ENCODE measurements at places on chromosomes 2 and 18. TPM values are rescaled to one million over a fixed set of nuclear protein-coding genes. Genes with fewer than 3 reads are reported as not detected.

DNA sequence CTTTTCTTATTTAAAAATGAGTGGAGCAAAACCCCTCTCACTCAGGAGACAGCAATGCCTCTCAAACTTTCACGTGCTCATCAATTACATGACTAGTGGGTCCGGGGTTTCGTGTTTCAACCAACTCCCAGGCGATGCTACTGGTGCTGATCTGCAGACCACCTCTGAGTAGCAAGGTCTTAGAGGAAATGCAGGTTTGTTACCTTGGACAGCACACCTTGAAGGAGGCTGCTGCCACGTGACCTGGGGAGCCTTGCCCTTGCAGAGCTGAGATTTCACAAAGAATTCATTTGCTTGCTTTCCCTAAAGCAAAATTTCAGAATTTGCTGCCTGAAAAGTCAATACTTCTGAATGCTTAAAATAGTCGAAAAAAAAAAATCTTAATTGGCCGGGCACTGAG, 32.4 kb downstream of the SMIM21 start:
- H3K27ac ChIP-seq, result no peak overlapping the region
- no peaks in the 10 kb centered on the region for H3K36me3 ChIP-seq
- no peaks in the 10 kb centered on the region for H3K27me3 ChIP-seq
- H3K4me3 ChIP-seq, result no peak overlapping the region

DNA sequence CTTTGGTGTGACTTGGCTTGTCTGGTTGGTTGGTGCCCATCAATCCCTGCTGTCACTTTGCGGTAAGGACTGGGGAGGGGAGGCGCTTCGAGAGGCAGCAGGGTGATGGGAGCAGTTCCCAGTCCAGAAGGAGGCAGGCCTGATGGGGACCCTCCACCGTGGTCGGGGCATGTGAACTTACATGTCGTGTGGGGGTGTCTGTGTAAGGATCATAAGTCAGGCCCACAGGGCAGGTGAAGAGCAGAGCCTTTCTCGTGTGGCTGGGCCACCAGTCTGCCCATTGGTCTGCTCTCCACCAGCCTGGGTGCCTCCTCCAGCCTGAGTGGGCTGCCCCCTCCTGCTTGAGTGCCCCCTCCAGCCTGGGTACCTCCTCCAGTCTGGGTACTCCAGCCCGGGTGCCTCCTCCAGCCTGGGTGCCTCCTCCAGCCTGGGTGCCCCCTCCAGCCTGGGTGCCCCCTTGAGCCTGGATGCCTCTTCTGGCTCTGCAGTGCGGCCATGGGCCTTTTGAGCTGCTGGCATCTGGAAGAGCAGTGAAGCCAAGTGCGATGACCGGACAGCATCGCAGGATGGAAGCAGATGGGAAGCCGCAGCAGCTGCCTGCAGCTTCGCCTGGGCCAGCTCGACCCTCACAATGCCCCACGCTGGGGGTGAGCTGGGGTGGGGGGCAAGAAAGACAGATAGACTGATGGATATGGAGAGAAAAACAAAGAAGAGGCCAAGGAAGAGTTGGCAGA, 25.0 kb downstream of the ATOH8 start:
- no peaks in the 10 kb centered on the region for H3K36me3 ChIP-seq
- DNase-seq, result no peak
- no peak overlapping the region for H3K27ac ChIP-seq
- H3K4me3 ChIP-seq, result no peak overlapping the region
- H3K27me3 ChIP-seq, result peaks cover 3% of the 10 kb centered on the region

DNA sequence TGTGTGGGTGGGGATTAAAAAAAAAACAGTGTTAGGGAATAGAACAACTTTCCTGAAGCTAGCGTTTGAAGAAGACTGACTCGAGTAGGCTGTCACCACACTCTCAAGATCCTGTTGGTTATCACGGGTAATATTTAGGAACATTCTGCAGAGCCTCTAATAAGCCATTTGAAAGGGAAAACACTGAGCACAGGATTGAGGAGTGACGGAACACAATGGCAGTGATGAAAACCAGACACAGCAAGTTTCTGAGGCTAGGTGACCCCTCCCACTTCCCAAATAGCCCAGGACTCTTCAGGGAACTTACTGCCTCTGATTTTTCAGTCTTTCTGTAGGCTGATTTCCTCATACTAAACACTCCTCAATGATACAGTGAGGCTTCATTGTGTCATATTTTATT, 88.2 kb upstream of the TMEM200C start:
- H3K27me3 ChIP-seq, result peaks cover 10% of the 10 kb centered on the region
- H3K36me3 ChIP-seq, result no peaks in the 10 kb centered on the region
- DNase-seq, result no peak
- H3K4me1 ChIP-seq, result no peaks in the 10 kb centered on the region
- H3K4me3 ChIP-seq, result no peak overlapping the region

- no peak overlapping the region for H3K4me3 ChIP-seq
- no peak overlapping the region for H3K27ac ChIP-seq
- no peaks in the 10 kb centered on the region for H3K36me3 ChIP-seq
- no peaks in the 10 kb centered on the region for H3K4me1 ChIP-seq
- no peaks in the 10 kb centered on the region for H3K27me3 ChIP-seq
These were observed 1834.7 kb upstream of the PIK3C3 start for GRCh38 chr18:40120356-40120755.

DNA sequence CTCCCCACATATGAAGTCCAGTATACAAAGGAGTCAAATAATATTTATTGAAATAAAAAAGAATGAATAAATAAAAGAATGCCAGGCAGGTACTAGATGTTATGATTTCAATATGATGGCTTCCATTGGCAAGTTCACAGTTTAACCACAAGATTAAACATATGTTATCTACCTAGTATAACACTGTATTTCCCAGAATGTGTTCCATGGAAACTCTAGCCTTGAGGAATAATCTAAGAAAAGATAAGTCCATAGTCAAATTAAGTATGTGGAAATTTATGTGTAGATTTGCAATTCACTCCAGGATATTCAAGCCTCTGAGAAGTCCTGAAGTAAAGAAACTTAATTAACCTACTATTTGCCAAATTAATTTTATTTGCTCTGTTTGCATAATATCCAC, 71.1 kb upstream of the FMNL2 start:
- no peaks in the 10 kb centered on the region for H3K36me3 ChIP-seq
- H3K4me3 ChIP-seq, result no peak overlapping the region
- peaks cover 1% of the 10 kb centered on the region for H3K27me3 ChIP-seq
- no peak overlapping the region for H3K27ac ChIP-seq
- DNase-seq, result no peak

DNA sequence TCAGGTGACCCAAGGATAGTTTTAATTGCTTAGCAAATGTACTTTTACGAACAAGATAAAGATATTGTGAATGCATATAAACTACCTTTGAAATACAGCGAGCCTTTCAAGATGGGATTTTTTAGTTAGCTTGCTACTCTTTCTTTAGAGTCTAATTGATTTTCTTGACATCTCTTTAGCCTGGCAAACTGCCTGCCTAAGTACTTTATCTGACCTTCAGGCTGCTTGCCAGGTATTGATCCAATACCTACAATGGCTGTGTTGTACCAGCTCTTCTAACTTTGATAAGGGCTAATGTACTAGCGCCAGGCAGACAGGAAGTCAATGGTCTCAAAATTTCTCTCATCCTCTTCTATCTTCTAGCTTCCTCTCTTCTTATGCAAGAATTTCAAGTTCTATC, 414.4 kb upstream of the ACVR2A start:
- no peak overlapping the region for H3K4me3 ChIP-seq
- DNase-seq, result no peak
- H3K27ac ChIP-seq, result no peak overlapping the region
- H3K36me3 ChIP-seq, result no peaks in the 10 kb centered on the region
- no peaks in the 10 kb centered on the region for H3K27me3 ChIP-seq
- H3K4me1 ChIP-seq, result no peaks in the 10 kb centered on the region

GRCh38 chr18:41545091-41545888, 409.7 kb upstream of the PIK3C3 start:
- no peak overlapping the region for H3K4me3 ChIP-seq
- no peak for DNase-seq
- H3K27ac ChIP-seq, result no peak overlapping the region
- no peaks in the 10 kb centered on the region for H3K4me1 ChIP-seq
- no peaks in the 10 kb centered on the region for H3K36me3 ChIP-seq

GRCh38 chr2:229206548-229206947, 64.5 kb downstream of the PID1 start:
- H3K27me3 ChIP-seq, result no peaks in the 10 kb centered on the region
- DNase-seq, result no peak
- H3K36me3 ChIP-seq, result no peaks in the 10 kb centered on the region
- H3K27ac ChIP-seq, result no peak overlapping the region
- no peak overlapping the region for H3K4me3 ChIP-seq

GRCh38 chr2:177106212-177106611, 106.4 kb upstream of the HNRNPA3 start:
- H3K27me3 ChIP-seq, result peaks cover 18% of the 10 kb centered on the region
- no peak for DNase-seq
- no peaks in the 10 kb centered on the region for H3K4me1 ChIP-seq

- peaks cover 7% of the 10 kb centered on the region for H3K36me3 ChIP-seq
- H3K4me3 ChIP-seq, result no peak overlapping the region
- DNase-seq, result no peak
- H3K27me3 ChIP-seq, result no peaks in the 10 kb centered on the region
- peaks cover 22% of the 10 kb centered on the region for H3K4me1 ChIP-seq
- H3K27ac ChIP-seq, result no peak overlapping the region
These were observed 16.2 kb downstream of the CEP68 start for GRCh38 chr2:65072181-65072970.

- no peak overlapping the region for H3K27ac ChIP-seq
- H3K4me3 ChIP-seq, result no peak overlapping the region
- peaks cover 1% of the 10 kb centered on the region for H3K27me3 ChIP-seq
- no peaks in the 10 kb centered on the region for H3K4me1 ChIP-seq
- no peaks in the 10 kb centered on the region for H3K36me3 ChIP-seq
These were observed 348.1 kb downstream of the RNF144A start for GRCh38 chr2:7265286-7265685.

GRCh38 chr2:171540437-171540836, 18.2 kb downstream of the CYBRD1 start:
- H3K27ac ChIP-seq, result no peak overlapping the region
- no peak for DNase-seq
- H3K4me3 ChIP-seq, result no peak overlapping the region
- H3K36me3 ChIP-seq, result no peaks in the 10 kb centered on the region
- peaks cover 4% of the 10 kb centered on the region for H3K27me3 ChIP-seq

DNA sequence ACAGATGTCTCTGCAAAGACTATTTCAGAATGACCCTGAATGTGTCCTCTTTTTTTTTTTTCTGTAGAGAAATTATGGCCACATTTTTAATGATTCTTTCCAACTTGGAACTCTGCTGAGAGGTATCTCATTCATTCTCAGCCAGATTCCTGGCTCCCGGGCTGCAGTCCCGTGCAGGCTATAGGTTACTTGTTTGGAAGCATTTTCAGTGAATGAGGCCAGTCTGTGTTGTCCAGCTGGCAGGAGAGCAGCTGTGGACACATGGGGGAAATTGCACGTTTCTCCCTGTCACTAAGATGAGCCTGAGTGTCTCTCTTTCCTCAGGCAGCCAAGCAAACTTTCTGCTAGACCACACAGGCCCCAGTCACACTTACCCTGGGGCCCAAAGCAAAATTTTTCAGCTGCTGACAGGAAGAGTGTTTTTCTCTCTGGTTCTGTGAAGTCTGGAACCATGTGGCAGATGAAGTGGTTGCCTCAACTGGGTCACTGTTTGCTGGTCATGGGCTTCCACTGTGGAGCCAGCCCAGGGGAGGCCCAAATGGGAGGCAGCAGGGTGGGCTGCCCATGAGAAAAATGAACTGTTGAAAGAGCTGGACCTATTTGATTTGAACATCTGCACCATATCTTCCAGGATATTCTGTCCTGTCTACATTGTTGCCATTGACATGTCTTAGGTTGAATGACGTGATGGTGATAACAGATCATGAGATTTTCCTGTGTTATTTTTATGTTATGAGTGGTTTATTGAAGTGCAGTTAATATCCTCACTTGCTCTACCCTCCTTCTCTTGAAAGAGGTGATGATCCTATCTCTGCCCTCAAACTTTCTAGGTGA, 431.2 kb downstream of the LPIN1 start:
- peaks cover 7% of the 10 kb centered on the region for H3K27me3 ChIP-seq
- H3K4me1 ChIP-seq, result peaks cover 38% of the 10 kb centered on the region
- peak overlapping the region; percentile 12 for H3K4me3 ChIP-seq
- H3K36me3 ChIP-seq, result peaks cover 3% of the 10 kb centered on the region
- peak; percentile 11 for DNase-seq
- peak overlapping the region; percentile 2 for H3K27ac ChIP-seq

- no peak overlapping the region for H3K27ac ChIP-seq
- no peak for DNase-seq
- peaks cover 7% of the 10 kb centered on the region for H3K36me3 ChIP-seq
- peak overlapping the region; percentile 15 for H3K4me3 ChIP-seq
- H3K27me3 ChIP-seq, result peaks cover 81% of the 10 kb centered on the region
These were observed 1.9 kb downstream of the OTX1 start for GRCh38 chr2:63052411-63053080.

GRCh38 chr2:53235836-53236582, 531.6 kb upstream of the CHAC2 start:
- H3K4me3 ChIP-seq, result no peak overlapping the region
- H3K36me3 ChIP-seq, result no peaks in the 10 kb centered on the region
- no peak overlapping the region for H3K27ac ChIP-seq
- no peaks in the 10 kb centered on the region for H3K4me1 ChIP-seq
- DNase-seq, result no peak

- no peak overlapping the region for H3K27ac ChIP-seq
- no peaks in the 10 kb centered on the region for H3K36me3 ChIP-seq
- H3K27me3 ChIP-seq, result no peaks in the 10 kb centered on the region
- H3K4me1 ChIP-seq, result no peaks in the 10 kb centered on the region
- no peak overlapping the region for H3K4me3 ChIP-seq
These were observed 560.2 kb upstream of the LRATD1 start for GRCh38 chr2:14072338-14072737.

DNA sequence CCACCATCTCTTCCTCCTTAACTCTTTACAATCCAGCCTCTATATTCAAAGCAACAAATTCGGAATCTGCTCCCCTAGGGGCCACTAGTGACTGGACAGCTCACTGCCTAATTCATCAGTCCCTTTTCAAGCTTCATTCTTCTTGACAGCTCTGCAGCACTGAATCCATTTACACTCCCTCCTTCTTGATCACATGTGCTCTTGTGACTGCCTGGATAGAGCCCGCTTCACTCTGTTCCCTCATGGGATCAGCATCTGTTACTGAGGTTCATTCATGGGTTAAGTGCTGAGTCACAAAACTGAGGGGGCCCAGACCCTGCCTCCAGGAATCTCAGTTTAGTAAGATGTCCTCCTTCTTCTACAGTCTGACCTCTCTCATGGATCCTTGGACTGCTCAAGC, 81.5 kb downstream of the CYRIA start:
- DNase-seq, result no peak
- H3K36me3 ChIP-seq, result no peaks in the 10 kb centered on the region
- peaks cover 2% of the 10 kb centered on the region for H3K27me3 ChIP-seq
- H3K27ac ChIP-seq, result no peak overlapping the region
- H3K4me1 ChIP-seq, result no peaks in the 10 kb centered on the region
- H3K4me3 ChIP-seq, result no peak overlapping the region

GTF2A1L gene
- total RNA-seq, result 0.39 TPM

ZNF532 gene
- total RNA-seq, result 0.71 TPM

POMC gene
- 5.9 TPM for total RNA-seq

MYO7B gene
- total RNA-seq, result 0.10 TPM

TSPYL6 gene
- total RNA-seq, result not detected

PLGLB1 gene
- 1.1 TPM for total RNA-seq

LIMS2 gene
- 5.1 TPM for total RNA-seq

PCARE gene
- total RNA-seq, result not detected

TUBA4B gene
- total RNA-seq, result not detected

PROKR1 gene
- not detected for total RNA-seq

GRHL1 gene
- total RNA-seq, result 1.5 TPM

ALKAL2 gene
- total RNA-seq, result 0.18 TPM
